ENCODE measurements at places on chromosomes 1 and 21.

DNA sequence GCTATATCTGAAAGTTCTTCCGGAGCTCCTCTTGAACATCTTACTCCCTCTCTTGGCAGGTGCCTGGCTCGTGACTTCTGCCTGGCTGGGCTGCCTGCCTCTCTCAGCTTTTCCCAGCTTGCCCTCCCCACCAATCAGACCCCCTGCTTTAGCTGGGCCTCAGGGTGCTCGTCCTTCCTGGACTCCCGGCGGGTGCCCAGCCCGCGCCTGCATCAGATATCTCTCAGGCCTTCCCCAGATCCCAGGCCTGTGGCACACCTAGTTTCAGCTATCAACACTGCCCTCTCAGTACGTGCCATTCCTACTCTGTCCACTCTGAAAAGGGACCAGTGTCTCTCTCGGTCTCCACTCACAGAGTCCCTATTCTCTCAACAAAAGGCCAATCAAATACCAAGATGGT lies 96.5 kb upstream of the CLDN14 start:
- no peak for DNase-seq

DNA sequence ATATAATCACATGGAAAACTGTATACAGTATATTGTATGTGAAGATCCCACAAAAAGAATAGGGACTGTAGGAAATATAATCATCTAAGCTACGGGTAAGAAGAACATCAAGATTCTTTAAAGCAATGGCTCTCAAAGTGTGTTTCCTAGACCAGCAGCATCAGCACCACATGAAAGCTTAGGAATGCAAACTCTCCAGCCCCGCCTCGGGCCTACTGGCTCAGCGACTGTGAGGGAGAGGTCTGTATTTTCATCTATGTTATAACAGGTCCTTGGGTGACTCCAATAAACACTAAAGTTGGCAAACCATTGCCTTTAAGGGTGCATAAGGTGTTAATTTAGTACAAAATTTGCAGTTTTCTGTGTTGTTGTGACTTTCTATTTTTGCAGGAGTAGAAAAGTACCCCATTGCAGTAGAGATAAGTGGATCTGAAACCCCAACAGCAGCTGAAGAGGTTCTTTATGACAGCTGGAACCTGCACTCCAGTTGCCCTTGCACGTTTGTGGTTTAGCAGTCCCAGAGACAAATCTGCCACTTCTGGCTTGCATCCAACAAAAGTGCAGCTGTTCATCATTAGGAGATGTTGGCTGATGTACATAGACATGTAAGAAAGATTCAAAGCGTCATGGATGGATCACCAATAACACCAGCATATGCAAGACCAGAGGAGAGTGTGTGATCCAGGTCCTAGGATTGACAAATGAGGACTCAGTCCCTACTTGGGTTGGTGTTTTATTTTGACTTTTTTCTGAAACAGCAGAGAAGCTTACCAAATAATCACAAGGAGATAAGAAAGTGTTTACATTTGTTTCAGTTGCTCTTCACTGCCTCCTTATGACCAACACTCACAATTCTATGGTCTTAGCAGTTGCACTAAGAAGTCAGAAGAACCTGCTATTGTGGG lies 15.9 kb upstream of the IFNAR1 start:
- no peak for DNase-seq

DNA sequence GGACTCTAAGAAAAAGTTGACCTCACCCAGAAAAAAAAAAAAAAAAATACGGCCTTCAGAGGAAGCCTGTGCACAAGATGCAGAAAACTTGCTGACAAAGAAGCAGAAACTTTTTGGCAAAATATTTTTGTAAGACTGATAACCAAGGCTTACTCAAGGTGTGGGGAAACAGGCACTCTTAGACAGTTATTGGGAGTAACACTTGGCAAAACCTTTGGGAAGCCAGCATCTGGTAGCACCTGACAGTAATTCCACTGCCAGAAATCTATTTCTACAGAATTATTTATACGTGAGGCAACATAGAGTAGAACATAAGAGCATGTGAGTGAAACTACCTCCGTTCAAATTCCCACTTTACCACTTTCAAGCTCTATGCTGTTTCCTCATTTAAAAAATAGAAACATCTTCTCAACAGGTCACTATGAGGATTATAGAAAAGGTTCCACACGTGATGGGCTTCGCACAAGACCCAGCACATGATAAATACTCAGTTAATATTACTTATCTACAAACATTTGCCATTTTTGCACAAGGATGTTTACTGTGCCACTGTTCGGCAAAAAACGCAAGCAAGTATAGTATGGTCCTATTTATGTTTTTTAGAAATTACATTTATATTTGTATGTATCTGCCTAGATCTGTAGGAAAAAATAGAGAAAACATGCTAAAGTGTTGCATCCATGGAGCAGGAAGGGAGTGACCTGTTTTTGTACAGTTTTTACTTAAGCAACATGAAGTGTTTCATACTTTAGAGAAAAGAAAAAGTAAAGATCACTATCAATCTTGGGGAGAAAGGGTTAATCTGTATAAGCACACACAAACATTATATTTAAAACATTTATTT lies 22.2 kb downstream of the MRPL39 start:
- DNase-seq, result no peak

- no peak for DNase-seq
Observed at GRCh38 chr1:156119503-156120209, 5.1 kb downstream of the LMNA start.

GRCh38 chr1:17212487-17213121 lies 7.7 kb downstream of the PADI1 start:
- peak; percentile 29 for DNase-seq

- DNase-seq, result no peak
Observed at GRCh38 chr1:244406337-244406736, 45.4 kb downstream of the ADSS2 start.

GRCh38 chr1:19062258-19063029 lies 106.0 kb upstream of the IFFO2 start:
- DNase-seq, result no peak

DNA sequence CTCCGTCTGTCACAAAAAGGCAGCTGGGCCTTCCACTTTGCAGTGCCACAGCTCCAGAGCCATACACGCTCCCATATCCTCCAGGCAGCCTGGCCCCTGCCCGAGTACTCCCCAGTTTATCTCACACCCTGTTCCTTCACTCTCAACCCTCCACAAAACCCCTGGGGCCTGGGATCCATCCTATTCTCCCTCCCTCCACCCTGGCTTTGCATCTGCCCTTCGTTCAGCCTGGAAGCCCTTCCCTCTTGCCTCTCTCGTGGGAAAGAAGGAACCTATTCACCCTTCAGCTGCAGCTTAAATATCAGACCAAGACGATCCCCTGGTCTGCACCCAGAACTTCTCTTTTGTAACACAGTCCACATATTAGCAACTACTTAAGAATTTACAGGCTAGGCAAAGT lies 56.7 kb downstream of the CAMK2N1 start:
- DNase-seq, result no peak

- no peak for DNase-seq
Observed at GRCh38 chr1:76465030-76465429, 390.5 kb downstream of the ST6GALNAC3 start.

DNA sequence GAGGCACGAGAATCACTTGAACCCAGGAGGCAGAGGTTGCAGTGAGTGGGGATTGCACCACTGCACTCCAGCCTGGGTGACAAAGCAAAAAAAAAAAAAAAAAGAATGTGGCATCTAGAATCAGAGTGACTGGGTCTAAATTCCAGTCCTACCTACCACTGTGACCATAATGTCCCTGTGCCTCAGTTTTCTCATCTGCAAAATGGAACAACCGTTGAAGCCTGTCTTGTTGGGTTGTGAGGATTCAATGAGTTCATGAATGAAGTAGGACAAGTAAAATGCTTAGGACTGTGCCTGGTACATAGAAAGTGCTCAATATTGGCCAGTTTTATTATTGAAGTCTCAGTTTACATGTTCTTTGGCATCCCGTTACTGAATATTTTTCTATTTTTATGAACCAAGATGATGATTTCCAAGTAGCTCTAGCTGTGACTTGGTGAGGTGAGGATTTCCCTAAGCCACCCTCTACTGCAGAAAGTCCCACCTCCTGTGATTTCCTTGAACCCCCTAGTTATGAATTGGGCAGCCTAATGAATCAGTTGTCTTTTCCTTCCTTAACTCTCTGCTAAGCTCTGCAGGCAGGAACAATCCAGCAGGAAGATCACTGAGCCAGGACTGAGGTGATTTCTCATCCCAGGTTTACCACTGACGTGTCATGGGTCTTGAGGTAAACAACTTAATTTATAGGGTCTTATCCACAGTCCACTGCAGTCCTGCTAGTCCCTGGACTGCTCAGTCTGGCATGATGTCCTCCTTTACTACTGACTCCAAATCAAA lies 18.9 kb upstream of the MEAF6 start:
- DNase-seq, result no peak

DNA sequence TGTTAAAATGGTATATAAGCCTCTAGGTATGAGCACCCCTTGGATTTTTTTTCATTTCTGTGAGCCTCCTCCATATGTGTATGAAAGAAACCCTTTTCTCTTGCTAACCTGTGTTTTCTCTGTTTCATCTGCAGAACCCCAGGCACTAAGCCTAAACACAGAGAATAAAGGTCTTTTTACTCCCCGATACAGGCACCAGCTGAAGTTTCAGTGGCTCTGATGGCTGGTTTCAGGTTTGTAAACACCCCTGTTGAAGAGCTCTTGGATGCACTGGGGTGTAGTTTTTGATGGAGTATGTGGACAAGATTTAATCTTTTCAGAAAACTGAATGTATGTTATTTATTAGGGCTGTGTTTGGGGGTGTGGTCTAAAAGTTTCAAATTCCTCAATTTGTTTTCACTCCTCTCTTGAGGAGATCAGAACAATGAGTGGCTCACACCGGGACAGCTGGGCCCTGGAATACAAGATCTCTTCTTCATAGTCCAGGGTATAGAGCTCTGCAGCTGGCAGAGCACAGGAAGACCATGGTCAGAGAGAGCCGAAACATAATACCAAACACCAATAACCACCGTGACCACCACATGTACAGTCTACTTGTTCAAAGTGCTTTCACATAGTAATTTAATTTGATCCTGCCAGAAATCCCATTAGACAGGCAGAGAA lies 50.2 kb upstream of the VTCN1 start:
- DNase-seq, result no peak

- DNase-seq, result no peak
Observed at GRCh38 chr21:44847261-44848056, 26.0 kb downstream of the PTTG1IP start.

DNA sequence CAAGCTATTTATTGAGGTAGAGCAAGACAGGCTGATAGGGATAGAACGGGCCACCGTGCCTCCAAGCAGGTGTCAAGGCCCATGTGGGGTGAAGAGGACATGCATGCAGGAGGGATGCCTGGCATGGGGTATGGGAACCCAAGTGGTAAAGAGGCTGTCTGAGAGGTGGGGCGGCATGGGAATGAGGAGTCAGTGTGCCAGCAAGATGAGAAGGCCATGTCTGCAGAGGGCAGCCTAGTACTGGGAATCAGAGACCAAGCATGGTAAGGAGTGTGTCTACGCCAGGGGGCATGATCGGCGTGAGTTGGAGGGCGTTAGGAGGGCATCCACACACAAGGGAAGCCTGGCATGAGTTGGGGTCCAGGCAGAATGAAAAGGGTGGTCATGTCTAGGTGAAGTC lies 303.7 kb upstream of the PLD5 start:
- no peak for DNase-seq

Data from T47D (cell line).